B cell (primary cell): ENCODE measurements at places on chromosomes 5 and 9. TPM values are rescaled to one million over a fixed set of nuclear protein-coding genes. Genes with fewer than 3 reads are reported as not detected.

GNA14 gene
- total RNA-seq, result not detected in 2 replicates

PLAC8L1 gene
- 0.49 and 0.51 TPM in 2 replicates for total RNA-seq

CCL27 gene
- total RNA-seq, result not detected in 2 replicates

DDX4 gene
- total RNA-seq, result not detected in 2 replicates

- no peak overlapping the region for H3K4me3 ChIP-seq
- no peaks in the 10 kb centered on the region for H3K4me1 ChIP-seq
- H3K27ac ChIP-seq, result no peak overlapping the region
- H3K36me3 ChIP-seq, result no peaks in the 10 kb centered on the region
- no peaks in the 10 kb centered on the region for H3K27me3 ChIP-seq
These were observed 242.9 kb downstream of the CSNK1G3 start for GRCh38 chr5:123754908-123755307.

DNA sequence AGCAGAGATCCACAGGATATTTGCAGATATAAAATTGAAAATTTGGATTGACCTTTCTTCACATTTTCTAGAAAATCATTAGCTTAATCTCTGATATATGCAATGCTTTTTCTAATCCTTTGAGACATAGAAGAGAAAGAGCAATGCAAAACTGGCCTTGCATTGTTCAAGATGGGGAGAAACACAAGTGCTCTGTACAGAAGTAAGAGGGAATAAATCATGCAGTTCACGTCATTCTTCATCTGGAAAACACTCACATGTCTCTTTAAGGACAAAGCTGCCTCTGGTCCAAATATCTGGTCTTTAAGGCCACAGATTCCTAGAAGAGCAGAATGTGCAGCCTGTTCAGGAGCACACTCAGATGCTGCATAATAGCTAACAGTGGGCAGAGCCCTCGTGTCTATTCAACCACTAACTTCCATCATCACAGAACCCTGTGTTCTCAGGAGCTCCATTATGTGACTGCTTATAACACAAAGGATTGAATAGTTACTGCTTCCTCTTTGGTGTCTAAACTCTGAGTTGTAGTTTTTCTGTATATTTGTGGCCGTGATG lies 277.5 kb downstream of the PLK2 start:
- no peak overlapping the region for H3K4me3 ChIP-seq
- H3K4me1 ChIP-seq, result no peaks in the 10 kb centered on the region
- no peak for DNase-seq

DNA sequence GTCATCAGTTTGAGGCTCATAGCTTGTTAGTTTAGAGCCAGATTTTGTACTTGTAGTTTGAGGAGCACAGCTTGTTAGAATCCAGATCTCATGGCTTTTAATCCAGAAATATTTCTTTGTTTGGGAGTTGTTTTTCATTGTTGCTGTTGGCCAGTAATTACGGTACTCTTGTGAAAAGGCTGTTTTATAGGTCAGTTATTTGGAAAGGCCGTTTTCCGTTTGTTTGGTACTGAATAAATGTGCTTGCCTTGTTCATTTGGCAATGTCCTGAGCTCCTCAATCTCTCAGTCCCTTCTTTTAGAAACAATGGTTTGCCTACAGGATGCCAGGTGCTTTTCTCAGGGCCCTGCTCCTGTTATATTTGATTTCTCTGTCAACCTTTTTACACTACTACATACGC lies 4.5 kb upstream of the MOB3B start:
- DNase-seq, result no peak
- H3K4me1 ChIP-seq, result peaks cover 16% of the 10 kb centered on the region
- H3K36me3 ChIP-seq, result no peaks in the 10 kb centered on the region
- H3K4me3 ChIP-seq, result no peak overlapping the region
- H3K27me3 ChIP-seq, result no peaks in the 10 kb centered on the region

- H3K4me3 ChIP-seq, result no peak overlapping the region
- H3K27ac ChIP-seq, result no peak overlapping the region
- H3K4me1 ChIP-seq, result peaks cover 19% of the 10 kb centered on the region
- no peaks in the 10 kb centered on the region for H3K36me3 ChIP-seq
These were observed 72.1 kb upstream of the CHD1 start for GRCh38 chr5:99000876-99001275.

BNC2 gene
- not detected in 2 replicates for total RNA-seq

DNA sequence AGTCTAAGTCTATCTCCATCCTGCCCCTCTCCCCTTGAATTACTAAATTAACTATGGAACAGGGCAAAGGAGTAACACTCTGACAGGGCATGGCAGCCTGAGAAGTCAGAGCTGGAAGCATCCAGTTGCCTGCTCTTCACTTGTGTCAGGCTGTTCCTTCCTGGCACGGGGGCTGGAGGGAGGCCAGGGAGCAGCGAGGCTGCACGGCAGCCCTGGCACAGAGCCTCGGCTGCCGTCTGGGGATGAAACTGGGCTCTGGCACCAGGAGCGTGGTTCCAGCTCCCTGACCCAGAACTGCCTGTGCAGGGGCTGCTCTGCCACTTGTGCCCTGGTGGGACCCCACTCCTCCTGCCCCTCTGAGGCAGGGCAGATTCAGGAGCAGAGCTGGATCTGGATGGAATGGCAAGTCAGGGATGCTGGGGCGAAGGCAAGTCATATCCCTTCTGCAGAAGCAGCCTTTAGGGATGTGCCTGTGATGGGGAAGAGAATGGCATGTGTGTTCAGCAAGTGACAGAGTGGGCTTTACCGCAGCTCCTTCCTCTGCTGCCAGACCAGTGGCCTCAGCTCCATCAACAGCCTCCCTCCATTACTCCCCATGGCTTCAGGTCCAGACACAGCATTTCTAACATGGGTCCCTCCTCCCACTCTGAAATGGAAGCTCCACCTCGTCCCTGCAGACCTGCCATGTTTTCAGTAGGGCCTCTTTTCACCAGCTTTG lies 42.2 kb upstream of the PDE8B start:
- H3K4me1 ChIP-seq, result no peaks in the 10 kb centered on the region
- H3K4me3 ChIP-seq, result no peak overlapping the region
- no peak for DNase-seq
- peaks cover 4% of the 10 kb centered on the region for H3K27me3 ChIP-seq
- no peak overlapping the region for H3K27ac ChIP-seq

DNA sequence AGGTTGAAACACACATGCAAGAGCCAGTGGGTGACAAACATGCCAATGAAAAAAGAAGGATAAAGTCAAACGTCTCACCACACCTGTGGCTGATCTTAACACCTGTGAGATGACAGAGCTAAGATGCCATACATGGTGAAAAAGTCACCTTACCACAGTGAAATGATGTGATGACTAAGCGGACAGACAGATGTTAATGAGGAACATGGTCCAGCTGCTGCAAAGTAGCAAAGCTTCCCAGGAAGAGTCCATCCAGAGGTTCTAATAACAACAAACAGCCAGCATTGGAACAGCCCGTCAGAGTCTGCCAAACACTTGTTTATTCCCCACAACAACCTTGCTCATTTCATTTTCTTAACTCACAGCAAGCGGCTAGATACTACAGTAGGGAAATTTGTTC lies 1.9 kb downstream of the KIAA1191 start:
- no peak for DNase-seq
- H3K27ac ChIP-seq, result no peak overlapping the region
- no peak overlapping the region for H3K4me3 ChIP-seq
- H3K36me3 ChIP-seq, result no peaks in the 10 kb centered on the region

- peaks cover 15% of the 10 kb centered on the region for H3K4me1 ChIP-seq
- peaks cover 31% of the 10 kb centered on the region for H3K27me3 ChIP-seq
- H3K27ac ChIP-seq, result no peak within 1 kb of the TSS
- no peak within 1 kb of the TSS for H3K4me3 ChIP-seq
- no peaks in the 10 kb centered on the region for H3K36me3 ChIP-seq
- DNase-seq, result peak; percentile 77
These were observed at the start of gene UNC5A for GRCh38 chr5:176810081-176810597. Gene UNC5A, plus strand, starts transcription at chr5:176810559. Its CDS starts 192 bp downstream, at chr5:176810751.

DNA sequence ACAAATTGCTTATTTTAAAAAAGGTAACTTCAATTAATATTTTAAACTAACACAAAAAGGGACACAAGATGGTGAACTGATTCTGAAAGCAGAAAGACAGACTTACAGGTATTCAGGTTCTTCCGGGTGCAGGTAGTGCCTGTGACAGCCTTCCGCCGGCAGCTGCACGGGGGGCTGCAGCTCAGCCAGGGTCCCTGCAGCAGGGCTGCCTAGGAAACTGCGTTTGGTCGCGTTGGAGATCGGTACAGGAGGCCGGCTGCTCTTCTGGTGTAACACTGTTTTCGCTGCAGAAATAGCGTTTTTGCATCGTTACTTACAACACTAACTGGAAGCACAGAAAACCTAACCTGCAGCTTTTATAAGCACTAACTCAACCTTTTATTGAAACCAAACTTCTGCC lies 80.0 kb downstream of the CAMSAP1 start:
- no peaks in the 10 kb centered on the region for H3K27me3 ChIP-seq
- no peak for DNase-seq
- H3K36me3 ChIP-seq, result peaks cover 36% of the 10 kb centered on the region

GRCh38 chr5:96503501-96504236 lies 70.6 kb upstream of the PCSK1 start:
- no peaks in the 10 kb centered on the region for H3K36me3 ChIP-seq
- no peaks in the 10 kb centered on the region for H3K27me3 ChIP-seq
- no peak overlapping the region for H3K27ac ChIP-seq

GRCh38 chr5:113221294-113222176 lies 213.3 kb downstream of the TSSK1B start:
- DNase-seq, result no peak
- no peak overlapping the region for H3K4me3 ChIP-seq
- H3K36me3 ChIP-seq, result no peaks in the 10 kb centered on the region
- H3K4me1 ChIP-seq, result no peaks in the 10 kb centered on the region

MRPL41 gene
- total RNA-seq, result 70.9 and 74.9 TPM in 2 replicates

GRCh38 chr5:128534726-128535125 lies 3.3 kb downstream of the FBN2 start:
- H3K4me1 ChIP-seq, result peaks cover 3% of the 10 kb centered on the region
- no peak overlapping the region for H3K4me3 ChIP-seq
- H3K27me3 ChIP-seq, result peaks cover 36% of the 10 kb centered on the region
- DNase-seq, result no peak
- H3K27ac ChIP-seq, result no peak overlapping the region
- no peaks in the 10 kb centered on the region for H3K36me3 ChIP-seq

- DNase-seq, result peak; percentile 67
- H3K27ac ChIP-seq, result no peak overlapping the region
- H3K4me3 ChIP-seq, result peak overlapping the region; percentile 56
- peaks cover 20% of the 10 kb centered on the region for H3K27me3 ChIP-seq
- H3K36me3 ChIP-seq, result no peaks in the 10 kb centered on the region
- H3K4me1 ChIP-seq, result peaks cover 48% of the 10 kb centered on the region
These were observed 757 bp downstream of the NRARP start for GRCh38 chr9:137301081-137301947.

DNA sequence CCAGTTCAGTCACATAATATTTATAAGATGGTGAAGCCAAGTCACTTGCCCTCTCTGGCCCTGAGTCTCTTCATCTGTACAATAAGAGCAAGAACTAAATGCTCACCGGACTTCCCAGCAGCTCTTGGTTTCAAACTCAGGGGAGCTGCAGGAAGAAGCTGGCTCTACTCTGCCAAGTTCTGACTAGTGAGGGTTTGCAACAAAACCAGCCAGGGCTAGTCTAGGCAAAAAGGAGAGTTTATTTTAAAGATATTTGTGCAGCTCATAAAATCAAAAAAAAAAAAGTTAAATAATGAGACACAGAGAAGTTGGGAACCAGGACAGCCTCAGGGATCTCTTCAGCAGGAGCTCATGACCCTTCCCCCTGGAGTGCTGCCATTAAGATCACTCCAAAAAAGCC lies 107.3 kb downstream of the DOCK2 start:
- no peak for DNase-seq
- H3K4me3 ChIP-seq, result no peak overlapping the region
- no peak overlapping the region for H3K27ac ChIP-seq
- H3K4me1 ChIP-seq, result no peaks in the 10 kb centered on the region
- H3K27me3 ChIP-seq, result no peaks in the 10 kb centered on the region
- H3K36me3 ChIP-seq, result peaks cover 16% of the 10 kb centered on the region

TTC23L gene
- total RNA-seq, result 0.15 and 1.4 TPM in 2 replicates

DNA sequence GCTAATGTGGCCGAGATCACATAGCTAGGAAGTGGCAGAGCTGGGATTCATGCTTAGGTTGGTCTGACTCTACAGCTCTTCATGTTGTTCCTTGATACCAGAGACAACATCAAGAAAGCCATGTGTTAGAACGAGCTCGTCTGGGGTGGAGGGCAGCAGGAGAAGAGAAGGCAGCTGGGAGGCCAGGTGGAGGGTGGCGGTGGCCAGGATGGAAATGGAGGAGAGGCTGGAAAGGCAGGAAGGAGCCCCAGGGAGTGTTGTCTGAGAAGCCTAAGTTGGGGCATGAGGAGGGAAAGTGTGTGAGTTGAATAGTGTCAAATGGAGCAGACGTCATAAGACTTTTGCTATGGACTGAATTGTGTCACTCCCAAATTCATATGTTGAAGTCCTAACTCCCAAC lies 315.3 kb downstream of the GADD45G start:
- no peaks in the 10 kb centered on the region for H3K27me3 ChIP-seq
- no peak overlapping the region for H3K27ac ChIP-seq
- H3K36me3 ChIP-seq, result no peaks in the 10 kb centered on the region
- DNase-seq, result no peak
- peaks cover 8% of the 10 kb centered on the region for H3K4me1 ChIP-seq

JAKMIP2 gene
- total RNA-seq, result 2.4 and 4.1 TPM in 2 replicates

- no peak overlapping the region for H3K27ac ChIP-seq
- no peaks in the 10 kb centered on the region for H3K36me3 ChIP-seq
- no peaks in the 10 kb centered on the region for H3K27me3 ChIP-seq
These were observed 61.0 kb upstream of the C5orf58 start for GRCh38 chr5:170171811-170172210.

TRIM7 gene
- 5.6 and 7.4 TPM in 2 replicates for total RNA-seq

GIN1 gene
- total RNA-seq, result 12.6 and 16.9 TPM in 2 replicates

DNA sequence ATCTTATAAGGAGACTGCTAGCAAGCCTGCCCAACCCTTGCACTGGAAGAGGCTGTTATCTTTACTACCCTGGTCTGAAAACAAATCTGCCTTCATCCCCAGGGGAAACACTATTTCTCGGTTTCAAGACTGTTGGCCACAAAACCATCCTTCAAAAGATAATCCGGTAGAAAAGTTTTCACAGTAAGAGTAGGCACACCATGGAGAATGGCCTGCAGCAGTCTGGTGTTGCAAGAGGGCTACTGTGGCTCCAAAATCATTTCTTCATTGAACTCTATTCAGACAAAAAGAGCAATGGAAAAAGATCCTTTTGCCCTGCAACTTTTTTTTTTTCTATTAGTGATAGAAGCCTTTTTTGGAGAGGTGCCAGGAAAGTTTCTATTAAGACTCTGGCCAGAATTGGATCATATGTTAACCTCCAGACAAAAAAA lies 163.9 kb downstream of the ARHGEF28 start:
- no peaks in the 10 kb centered on the region for H3K4me1 ChIP-seq
- H3K27me3 ChIP-seq, result peaks cover 3% of the 10 kb centered on the region
- no peak for DNase-seq
- no peak overlapping the region for H3K27ac ChIP-seq
